Activated B cell treated with CpG ODN at 0.5 μM for 24 hours (primary cell): ENCODE measurements at places on chromosomes 3 and 15. TPM values are rescaled to one million over a fixed set of nuclear protein-coding genes. Genes with fewer than 3 reads are reported as not detected.

Gene WNT5A
- total RNA-seq: not detected in 2 replicates

DNA sequence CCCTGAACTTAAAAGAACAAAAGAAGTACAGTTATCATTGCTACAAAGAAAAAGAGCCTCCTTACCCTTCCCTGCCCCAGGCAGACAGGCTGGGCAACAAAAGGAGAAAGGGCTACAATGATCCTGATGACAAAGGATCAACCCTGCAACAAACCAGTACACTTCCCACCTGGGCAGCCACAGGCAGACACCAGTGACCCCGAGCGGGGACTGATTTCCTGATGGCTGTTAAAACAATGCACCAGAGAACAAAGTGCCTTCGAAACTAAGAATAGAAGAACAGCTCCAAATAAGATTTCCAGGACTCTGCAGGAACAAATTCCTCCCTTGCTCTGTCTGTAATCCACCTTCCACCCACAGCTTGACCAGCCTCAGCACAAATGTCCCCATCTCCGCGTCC lies 106.3 kb upstream of the ARHGEF3 start:
- DNase-seq: no peak

DNA sequence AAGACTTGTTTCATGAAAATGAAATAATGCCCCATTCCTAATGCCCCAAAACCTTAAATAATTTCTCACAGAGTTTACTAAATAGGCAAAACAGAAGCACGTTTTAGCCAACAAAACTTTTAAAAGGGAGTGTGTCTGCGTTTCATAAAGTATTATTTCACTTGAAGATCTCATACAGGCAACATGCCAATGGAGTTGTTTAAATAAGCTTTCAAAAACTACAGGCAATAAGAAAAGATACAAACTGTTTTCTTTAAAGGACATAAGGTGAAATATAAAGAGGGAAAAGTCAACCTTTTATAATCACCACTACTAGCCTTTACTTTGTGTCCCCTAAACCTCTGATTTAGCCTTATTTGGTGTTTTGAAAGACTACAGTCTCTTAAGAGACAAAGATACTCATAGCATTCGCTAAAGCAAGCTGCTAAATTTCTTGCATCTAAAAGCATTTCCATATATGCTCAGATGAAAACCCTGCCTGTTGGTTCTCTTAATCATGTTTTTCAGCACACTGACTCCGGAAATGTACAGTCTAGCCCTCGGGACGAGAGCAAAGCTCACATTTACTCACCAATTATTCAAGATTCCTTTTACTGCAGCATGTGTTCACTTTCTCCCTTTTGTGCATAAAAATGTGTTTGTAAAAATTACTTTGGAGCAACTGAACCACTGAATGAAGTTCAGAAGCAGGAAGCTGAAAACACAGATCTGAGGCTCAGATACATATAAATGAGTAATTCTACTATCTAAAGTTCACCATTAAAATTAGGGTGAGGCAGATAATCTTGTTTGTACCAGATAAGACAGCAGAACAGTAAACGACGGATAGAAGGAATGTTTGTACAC lies 119.0 kb downstream of the GOLIM4 start:
- DNase-seq: no peak

DNA sequence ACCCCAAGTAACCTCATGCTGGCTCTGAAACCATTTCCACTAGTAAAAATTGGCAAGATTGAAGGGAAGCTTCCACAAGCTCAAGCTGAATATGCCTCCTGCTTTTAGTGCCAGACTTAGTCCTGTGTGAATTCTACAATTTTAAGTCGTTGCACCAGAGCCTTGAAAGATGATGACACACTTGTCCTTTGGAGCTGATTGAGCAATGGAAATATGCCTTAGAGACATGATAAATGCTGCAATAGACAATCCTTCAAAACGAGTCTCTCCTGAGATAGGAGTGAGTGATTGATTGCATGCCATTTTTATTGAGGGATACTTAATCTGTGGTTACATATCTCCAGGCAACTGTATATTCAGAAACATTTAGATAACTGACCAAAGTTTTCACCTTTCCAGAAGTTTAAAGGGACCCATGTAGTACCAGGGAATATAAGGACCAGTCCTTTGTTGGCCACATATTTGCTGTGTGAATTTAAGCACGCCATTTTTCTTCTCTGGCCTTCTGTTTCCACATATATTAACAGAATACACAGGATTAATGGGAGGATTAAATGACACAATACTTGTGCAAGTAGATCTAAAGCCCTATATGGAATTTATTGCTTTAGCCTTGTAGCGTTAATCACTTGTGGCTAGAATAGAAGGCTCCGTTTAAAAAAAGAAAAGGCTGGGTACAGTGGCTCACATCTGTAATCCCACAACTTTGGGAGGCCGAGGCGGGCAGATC lies 65.1 kb downstream of the PPARG start:
- no peak for DNase-seq

DNA sequence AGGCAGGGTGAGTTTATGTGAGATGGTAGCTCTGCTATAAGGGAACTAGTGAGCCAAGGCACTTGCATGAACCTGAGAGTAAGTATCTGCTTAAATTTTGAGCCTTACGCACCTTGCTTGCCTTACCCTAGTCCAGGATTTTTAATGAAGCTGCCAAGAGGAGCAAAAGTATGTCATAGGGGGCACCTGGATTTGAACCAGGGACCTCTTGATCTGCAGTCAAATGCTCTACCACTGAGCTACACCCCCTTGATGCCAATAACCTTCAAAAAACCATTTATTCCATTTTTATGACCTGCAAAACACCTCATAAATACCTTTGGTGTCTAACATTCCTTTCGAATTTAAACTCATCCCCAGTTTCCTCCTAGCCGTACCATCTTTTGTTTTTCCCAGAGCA lies 88.3 kb upstream of the ACP3 start:
- DNase-seq: no peak

DNA sequence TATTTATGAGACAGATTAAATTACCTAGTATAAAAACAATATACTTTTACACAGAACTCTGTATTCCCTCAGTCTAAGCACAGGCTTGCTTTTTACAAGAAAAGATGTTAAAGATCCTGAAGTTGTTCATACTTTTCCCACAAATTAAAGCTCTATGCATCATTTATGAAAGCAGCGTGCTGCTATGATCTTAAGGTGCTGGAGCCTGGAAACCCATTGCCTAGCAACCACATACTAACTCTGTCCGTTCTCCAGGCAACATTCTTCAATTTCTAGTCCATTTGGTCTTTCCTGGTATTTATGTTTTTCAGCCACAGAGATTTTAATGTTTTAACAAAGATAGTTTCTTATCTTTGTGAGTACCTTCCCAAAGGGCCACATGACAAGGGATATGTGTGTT lies 312.0 kb downstream of the DOCK3 start:
- DNase-seq: no peak

Gene NR2E3
- total RNA-seq: not detected in 2 replicates

GRCh38 chr3:194756791-194757325 lies 71.2 kb downstream of the FAM43A start:
- no peak for DNase-seq
